Activated CD4-positive, alpha-beta T cell treated with anti-CD3 and anti-CD28 coated beads, Interleukin-2, amount 50 U/mL, for 4 hours (primary cell): ENCODE measurements at places on chromosomes 7 and 10.

- no peak for DNase-seq
Observed at GRCh38 chr10:21314111-21314626, 211.3 kb downstream of the SKIDA1 start.

- no peak for DNase-seq
Observed at GRCh38 chr7:113659416-113659815, 259.4 kb downstream of the PPP1R3A start.

GRCh38 chr10:16965740-16966447, 148.7 kb upstream of the RSU1 start:
- no peak for DNase-seq

- DNase-seq = no peak
Observed at GRCh38 chr7:86558680-86559501, 84.8 kb upstream of the GRM3 start.

- DNase-seq = no peak
Observed at GRCh38 chr7:129955993-129956543, 3.3 kb upstream of the UBE2H start.

DNA sequence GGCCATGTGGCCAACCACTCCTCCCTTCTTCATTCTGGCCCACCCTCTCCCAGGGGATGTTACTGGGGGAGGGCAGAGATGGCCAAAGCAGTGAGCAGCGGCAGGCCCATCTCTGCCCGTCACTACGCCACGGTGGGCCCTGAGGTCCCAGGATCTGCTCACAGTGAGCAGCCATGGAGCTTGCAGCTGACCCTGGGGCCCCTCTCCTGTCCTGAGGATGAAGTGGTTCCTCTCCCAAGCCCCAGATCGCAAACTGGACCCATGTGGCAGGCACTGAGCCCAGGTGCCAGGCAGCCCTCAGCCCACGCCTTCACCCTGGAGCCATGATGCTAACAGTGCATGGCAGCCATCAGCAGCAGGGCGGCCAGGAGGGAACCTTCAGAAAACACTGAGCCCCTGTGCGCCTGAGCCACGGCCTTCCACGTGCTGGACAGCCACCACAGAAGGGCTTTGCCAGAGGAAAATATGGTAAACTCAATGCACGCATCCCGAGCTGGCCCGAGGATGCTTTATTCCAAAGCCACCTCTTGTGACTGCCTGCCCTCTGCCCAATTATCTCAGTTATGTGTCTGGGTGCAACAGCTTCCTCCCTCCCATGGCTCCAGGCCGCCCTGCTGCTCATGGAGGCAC, 485.7 kb downstream of the PTPRN2 start:
- DNase-seq = no peak

DNA sequence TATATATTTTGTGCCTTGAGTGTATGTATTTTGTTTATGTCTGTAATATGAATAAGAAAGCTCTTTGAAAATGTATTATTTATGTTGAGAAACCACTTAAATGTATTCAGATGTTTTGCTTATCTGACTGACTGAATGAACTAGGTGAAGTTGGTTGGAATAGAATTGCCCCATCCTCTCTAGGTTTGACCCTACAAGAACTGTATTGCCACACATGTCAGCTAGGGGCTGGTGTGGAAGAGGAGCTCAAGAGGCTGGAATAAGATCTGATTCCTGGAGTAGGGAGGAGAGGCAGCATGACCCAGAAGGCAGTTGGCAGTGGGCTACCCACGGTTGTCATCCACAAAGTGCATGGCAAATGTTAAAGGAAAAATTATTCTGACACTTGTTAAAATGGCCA, 9.1 kb downstream of the SSMEM1 start:
- no peak for DNase-seq

DNA sequence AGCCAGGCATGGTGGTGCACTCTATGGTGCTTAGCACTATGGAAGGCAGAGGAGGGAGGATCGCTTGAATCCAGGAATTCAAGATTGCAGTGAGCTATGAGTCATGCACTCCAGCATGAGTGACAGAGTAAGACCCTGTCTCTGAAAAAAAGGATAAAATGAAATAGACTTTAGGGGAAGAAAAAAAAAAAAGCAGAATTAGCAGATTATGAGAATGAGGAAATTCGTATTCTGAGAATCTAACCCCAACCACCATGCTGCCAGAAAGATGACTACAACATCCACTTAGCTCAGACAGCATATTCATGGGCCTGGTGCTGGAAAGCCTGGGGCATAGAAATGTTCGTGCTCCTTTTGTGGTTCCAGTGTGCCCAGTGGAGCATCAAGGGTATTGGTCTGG, 63.3 kb downstream of the TMEM26 start:
- DNase-seq = no peak

- no peak for DNase-seq
Observed at GRCh38 chr10:80500572-80501380, 36.9 kb upstream of the SH2D4B start.

- DNase-seq = no peak
Observed at GRCh38 chr10:13634207-13634606, 47.4 kb downstream of the PRPF18 start.

DNA sequence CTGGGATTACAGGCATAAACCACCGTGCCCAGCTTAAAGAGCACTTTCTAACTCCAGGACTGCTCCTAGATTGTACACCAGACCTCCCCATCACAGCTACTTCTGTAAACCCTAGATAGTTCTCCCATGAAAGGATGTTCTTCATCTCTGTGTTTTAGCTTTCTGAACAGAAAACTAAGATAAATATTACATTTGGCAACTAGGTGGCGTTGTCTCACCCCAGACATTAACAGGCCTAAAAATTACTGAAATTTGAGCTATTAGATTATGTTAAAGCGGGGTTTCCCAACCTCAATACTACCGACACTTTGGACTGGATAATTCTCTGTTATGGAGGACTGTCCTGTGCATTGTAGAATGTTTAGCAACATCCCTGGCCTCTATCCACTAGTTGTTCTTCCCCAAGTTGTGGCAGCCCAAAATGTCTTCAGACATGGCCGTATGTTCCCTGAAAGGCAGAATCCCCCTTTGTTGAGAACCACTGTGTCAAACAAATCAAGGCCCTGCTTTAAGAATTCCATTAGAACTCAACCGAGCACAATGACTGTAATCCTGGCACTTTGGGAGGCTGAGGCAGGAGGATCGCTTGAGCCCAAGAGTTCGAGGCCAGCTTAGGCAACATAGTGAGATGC, 19.1 kb downstream of the ATOH7 start:
- no peak for DNase-seq
